ENCODE measurements at places on chromosomes 11 and 22.

GRCh38 chr11:112874980-112875379, 86.2 kb upstream of the NCAM1 start:
- no peak for DNase-seq

DNA sequence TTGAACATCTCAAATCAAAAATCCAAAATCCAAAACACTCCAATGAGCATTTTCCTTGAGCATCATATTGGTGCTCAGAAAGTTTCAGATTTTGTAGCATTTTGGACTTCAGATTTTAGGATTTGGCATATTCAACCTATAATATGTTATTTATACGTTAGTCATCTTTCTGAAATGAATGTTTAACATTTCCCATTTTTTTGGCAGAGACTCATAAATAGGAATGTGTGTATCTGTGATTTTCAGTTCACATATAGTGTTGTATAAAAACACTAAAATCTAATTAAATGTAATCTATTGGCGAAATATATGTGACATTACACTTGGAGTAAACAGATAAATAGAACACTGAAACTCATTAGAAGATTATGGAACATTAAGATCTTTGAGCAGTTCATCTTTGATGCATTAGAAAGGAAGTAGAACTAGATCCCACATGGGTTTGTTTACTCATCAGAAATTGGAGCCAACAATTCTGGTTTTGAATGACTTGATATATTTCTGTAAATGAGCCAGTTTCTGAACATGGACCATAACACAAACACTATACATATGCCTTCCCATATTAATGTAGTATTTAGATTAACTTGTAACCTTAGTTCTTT, 153.1 kb downstream of the UVRAG start:
- no peak for DNase-seq

- DNase-seq, result no peak
These were observed 598 bp downstream of the CABIN1 start for GRCh38 chr22:24011735-24012068.

- no peak for DNase-seq
These were observed 13.7 kb upstream of the THY1 start for GRCh38 chr11:119436711-119437110.

DNA sequence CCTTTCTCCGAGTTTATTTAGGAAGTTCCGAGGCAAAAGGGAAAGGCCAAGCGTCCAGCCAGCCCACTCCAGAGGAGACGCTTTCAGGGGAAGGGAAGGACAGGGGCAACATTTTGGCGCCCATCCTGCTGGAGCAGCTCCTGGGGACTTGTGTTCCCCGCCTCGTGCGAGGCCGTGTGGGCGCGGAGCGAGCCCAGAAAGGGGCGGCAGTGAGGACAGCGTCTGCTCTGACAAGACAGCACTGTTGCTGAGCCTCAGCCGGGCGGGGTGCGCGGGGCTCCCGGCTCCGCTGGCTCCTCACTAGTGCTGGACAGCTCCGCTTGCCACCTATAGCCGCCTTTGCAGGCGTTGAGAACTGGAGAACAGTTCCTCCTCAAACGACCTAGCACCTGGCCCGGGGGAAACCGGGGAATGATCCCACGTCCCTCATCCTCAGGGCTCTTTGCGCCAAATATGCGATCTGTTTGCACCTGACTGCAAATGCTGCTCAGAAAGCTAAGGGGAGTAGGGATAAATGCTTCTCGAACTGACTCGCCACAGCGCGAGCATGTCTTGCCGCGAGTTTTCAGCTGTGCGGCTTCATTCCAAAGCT, 722 bp upstream of the GUCY1A2 start:
- DNase-seq, result peak; percentile 58

GRCh38 chr11:5703741-5704536, 14.3 kb downstream of the TRIM22 start:
- no peak for DNase-seq

- no peak for DNase-seq
These were observed 38.4 kb upstream of the CLMP start for GRCh38 chr11:123233280-123233974.

- DNase-seq, result no peak
These were observed 1.2 kb downstream of the GUCD1 start for GRCh38 chr22:24553597-24554312.

DNA sequence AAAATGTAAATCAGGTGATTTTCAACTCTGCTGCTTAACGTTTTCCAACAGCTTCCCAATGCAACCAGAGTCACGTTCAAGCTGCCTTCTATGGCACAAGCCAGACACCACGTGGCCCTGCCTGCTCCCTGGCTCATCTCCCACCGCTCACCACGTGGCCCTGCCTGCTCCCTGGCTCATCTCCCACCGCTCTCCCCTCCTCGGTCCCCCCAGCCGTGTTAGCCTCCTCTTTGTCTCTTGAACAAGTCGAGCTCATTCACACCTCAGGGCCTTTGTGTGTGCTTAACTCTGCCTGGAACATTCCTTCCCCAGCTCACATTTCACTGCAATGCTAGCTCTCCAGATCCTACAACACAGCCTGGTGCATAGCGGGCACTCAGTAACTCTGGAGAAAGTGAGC, 307.6 kb downstream of the CTTN start:
- no peak for DNase-seq

DNA sequence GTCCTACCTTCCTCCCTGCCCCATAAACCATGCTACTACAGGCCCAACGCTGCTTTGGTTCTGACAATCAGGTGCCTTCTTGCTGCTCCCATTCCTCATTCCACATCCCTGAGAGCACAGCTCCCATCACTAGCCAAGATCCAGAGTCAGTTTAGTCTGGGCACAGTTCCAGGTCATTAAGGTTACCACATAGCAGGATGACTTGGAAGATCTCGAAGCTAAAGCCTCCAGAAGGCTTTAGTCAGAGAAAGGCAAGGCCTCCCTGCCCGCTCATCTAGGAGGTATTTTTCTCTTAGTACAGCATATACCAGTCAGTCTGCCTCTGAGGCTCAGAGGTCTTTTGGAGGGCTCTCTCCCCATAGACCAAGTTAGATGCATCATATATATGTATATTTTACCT, 30.3 kb downstream of the TRIM66 start:
- no peak for DNase-seq

- no peak for DNase-seq
These were observed 119.1 kb upstream of the CSNK2A3 start for GRCh38 chr11:11472106-11472505.

DNA sequence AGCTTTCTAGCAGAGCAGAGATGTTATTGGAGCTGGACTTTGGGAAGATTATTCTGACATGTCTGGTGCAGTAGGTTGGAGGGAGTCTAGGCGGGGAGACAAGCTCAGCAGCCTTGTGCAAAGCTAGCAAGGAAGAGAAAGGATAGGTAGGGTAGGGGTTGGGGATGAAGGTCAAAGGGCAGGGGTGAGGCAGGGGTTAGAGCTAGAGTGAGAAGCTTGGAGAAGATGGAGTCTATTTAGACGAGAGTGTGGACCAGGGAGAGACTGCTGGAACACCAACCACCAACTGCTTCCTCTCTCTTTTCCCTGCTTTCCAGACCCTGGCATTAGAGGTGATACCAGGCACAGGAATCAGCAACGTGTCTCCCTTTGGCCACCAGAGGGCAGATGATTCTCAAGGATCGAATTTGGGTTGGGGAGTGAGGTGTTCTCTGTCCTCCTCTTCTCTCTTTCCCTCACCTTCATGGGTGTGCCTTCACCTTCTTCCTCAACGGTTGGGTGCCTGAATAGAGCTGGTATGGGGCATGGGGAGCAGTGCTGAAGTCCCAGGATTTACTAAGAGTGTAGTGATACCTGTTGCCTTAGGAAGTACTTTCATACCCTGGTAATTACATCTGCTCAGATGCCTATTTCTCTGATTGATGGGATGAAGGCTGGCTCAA, 1.8 kb upstream of the MARK2 start:
- peak; percentile 76 for DNase-seq

GRCh38 chr11:14242733-14243132, 116.2 kb downstream of the RRAS2 start:
- no peak for DNase-seq

- DNase-seq, result no peak
These were observed 26.1 kb downstream of the B3GAT1 start for GRCh38 chr11:134385774-134386565.

- DNase-seq, result no peak
These were observed 9.0 kb upstream of the DRD2 start for GRCh38 chr11:113484223-113484622.

DNA sequence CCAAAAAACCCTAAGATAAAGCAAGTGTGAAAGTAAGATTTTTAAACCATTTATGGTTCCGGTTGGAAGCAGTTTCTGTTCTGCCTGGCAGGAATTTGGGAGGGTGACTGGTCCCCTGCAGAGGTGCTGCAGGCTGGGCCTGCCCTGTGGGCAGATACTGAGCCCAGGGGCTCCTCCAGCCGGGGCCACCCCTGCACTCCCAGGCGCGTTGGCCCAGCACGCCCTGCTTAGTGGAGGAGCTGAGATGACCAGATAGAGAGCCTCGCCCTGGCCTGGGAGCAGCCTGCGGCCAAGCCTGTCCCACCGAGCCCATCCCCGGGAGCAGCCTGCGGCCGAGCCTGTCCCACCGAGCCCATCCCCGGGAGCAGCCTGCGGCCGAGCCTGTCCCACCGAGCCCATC, 8.0 kb downstream of the PHLDA2 start:
- DNase-seq, result no peak

DNA sequence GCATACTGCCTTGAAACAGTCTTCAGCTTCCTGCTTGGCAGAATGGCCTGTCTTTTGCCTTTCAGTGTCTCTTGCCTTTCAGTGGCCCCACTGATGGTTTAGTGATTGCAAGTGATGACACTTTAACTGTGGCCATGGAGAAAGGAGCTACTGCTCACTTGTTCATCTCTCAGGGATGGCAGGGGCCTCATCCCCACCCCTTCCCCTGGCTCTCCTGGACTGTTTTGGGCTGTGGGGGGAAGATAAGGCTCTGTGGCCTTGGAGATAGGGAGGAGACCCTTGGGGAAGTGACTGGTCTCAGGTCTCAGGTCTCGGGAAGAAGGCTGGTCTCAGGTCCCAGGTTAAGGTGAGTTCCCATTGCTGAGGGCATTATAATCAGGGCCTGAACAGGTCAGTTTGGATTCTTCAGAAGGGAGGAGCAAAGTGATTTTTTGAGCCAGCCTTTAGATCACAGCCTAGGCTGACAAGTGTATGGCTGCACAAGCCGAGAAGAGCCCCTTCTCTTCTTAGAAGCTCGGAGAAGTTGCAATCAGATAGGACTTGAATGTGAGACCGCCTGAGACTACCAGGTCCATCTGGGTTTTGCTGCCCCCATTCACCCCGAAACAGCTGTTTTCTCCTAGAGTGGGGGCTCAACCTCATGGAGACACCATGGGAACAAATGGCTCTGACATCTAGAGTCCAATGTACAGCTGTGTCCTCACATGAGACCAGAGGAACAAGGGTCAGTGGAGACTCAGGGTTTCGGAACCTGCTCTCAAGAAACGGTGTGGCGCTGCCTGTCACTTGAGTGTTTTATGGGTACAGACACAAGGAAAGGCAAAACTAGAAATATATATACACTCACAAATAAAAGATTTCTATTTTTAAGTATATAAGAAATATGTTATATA, 15.9 kb upstream of the P2RY2 start:
- DNase-seq, result no peak

DNA sequence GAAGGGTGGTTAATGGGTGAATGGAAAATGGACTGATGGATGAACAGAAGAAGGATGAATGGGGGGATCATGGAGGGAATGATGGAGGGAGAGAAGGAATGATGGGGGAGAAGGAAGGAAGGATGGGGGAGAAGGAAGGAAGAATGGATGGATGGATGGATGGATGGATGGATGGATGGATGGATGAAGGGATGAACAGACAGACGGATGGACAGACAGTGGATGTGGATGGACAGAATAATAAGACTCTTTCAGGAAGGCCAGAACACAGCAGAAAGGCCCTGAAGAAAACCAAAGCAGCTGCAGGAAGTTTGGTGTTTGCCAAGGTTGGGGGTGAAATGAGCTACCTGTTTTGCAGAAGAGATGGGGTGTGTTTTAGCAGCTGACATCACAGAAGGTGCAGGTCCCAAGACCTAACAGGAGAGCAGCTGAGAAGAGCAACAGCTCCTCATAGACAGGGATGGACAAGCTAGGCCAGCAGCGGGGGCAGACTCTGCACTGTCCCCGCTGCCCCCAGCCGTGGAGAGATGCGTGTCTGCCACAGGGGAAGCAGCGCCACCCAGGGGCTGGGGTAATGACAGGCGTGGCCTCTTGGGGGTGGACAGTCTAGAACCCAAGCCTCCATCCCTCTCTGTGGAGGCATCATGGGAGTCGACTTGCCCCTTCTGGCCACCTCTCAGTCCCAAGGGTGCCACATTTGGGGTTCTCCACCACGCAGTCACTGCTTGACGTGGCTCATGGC, 17.9 kb downstream of the C1QTNF6 start:
- DNase-seq, result no peak

DNA sequence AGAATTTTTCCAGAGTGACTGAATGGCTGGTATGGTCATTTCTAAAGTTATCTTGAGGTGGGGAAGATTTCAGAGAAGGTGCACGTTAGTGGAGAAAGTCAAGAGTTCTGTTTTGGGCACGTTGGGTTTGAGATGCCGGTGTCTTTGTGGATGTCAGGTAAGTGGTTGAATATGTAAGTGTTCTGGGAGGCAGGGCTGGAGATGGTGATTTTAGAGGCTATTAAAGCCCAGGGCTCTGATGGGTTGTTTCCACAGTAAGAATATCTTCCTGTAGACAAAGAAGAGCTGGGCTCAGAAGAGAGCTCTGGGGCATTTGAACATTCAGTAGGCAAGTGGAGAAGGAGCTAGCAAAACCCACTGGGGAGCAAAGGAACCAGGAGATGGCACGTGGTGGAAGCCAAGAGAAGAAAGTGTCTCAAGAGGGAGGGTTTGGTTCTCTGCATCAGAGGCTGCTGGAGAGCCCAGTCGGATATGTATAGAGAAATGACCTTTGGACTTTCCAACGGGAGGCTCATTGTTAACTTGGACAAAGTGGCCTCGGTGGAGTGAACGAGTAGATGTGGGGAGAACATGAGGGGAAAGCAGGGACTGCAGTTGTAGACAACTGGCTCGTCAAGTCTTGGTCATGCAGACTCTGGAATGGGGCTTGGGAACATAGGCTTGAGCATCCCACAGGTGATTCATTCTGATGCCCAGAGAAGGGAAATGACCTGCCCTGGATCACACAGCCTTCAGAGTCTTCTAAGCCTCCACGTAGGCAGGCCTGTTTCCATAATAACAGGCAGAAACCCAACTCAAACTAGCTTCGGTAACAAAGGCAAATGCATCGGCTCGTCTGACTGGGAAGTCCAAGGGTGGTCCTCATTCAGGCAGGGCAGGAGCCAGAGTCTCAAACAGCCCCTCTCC, 98.4 kb upstream of the PARVA start:
- DNase-seq, result no peak

DNA sequence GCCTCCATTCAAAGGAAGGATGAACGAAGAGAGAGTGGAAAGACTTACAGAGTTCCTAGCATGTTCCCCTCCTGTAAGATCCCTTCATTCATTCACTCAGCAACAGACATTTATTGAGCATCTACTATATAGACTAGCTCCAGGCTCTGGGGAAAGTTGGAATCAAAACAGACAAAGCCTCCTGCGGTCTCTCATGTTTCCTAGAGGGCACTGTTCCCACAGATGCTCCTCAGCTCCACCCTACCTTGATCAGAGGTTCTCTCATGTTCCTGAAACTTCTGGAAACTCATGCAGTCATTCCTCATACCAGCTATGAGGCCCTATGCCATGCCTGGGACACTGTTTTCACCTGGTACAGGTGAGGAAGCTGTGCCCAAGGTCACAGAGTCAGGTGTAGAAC, 11.1 kb downstream of the ALX4 start:
- no peak for DNase-seq

- no peak for DNase-seq
These were observed 58.2 kb upstream of the EED start for GRCh38 chr11:86186386-86186785.

- no peak for DNase-seq
These were observed 1165.7 kb downstream of the BRD1 start for GRCh38 chr22:48661984-48662383.

Measured in neural crest cell (in vitro differentiated cells).